Activated CD4-positive, CD25-positive, alpha-beta regulatory T cell treated with anti-CD3 and anti-CD28 coated beads, Interleukin-2, amount 50 U/mL, for 72 hours (primary cell): ENCODE measurements at places on chromosomes 7 and 10.

DNA sequence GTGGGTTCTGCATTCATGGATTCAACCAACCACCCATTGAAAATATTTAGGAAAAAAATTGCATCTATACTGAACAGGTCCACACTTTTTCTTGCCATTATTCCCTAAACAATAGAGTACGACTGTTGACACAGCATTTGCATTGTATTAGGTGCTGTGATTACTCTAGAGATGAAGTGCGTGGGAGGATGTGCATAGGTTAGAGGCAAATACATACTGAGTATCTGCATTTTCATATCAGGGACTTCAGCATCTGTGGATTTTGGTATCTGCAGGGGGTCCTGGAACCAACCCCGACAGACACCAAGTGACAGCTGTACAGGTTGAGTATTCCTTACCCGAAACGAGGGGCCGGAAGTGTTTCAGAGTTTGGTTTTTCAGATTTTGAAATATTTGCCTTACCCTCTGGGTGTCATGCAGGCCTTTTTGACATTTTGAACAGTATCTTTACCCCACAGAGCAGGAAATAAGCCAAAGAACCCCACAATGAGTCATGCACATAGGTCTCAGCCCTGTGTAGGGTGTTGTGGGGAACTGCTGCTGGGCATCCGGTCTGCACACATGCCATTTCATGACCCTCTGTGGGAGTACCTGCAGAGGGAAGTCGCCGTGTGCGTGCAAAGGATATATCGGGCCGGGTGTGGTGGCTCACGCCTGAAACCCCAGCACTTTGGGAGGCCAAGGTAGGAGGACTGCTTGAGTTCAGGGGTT, 14.5 kb downstream of the NUDT5 start:
- peak; percentile 72 for DNase-seq

DNA sequence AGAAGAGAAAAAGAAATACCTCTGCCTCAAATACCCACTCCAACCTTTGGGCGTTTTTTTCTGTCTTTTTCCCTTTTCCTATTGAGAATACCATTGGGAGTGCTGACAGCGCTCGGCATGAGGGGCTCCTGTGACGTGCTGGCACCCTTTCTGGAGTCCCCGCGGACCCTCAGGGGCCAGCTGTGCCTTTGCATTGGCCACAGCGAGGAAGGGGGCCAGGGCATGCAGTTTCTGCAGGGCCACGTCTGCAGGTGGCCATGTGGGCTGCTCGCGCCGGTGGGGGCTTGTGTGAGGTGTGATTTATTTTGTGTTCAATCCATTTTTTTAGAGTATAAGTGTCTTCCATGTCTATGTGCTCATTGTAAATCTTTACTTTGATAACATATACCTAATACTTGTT, 57.4 kb downstream of the INPP5A start:
- DNase-seq, result no peak

- DNase-seq, result no peak
These were observed 274.4 kb downstream of the NEBL start for GRCh38 chr10:20622531-20623211.

- no peak for DNase-seq
These were observed 110.4 kb downstream of the AHR start for GRCh38 chr7:17408904-17409290.

DNA sequence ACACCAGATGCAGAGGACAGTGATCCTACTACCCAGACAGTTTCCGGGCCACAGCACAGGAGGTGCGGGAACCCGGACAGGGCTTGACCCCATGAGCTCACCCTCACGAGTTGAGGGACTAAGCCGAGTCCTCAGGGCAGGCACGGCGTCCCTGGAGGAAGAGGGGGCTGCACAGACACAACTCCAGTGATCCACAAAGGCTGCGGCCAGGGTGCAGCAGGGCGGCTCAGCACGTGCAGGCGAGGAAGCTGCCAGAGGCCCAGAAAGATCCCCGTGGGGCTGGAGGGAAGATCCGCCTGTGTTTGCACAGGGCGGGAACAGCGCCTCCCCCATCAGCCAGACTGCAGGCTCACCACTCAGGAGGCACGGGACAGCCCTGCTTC, 45.9 kb upstream of the TMEM72 start:
- DNase-seq, result no peak

GRCh38 chr10:100508691-100509150, 10.9 kb downstream of the SEC31B start:
- no peak for DNase-seq

DNA sequence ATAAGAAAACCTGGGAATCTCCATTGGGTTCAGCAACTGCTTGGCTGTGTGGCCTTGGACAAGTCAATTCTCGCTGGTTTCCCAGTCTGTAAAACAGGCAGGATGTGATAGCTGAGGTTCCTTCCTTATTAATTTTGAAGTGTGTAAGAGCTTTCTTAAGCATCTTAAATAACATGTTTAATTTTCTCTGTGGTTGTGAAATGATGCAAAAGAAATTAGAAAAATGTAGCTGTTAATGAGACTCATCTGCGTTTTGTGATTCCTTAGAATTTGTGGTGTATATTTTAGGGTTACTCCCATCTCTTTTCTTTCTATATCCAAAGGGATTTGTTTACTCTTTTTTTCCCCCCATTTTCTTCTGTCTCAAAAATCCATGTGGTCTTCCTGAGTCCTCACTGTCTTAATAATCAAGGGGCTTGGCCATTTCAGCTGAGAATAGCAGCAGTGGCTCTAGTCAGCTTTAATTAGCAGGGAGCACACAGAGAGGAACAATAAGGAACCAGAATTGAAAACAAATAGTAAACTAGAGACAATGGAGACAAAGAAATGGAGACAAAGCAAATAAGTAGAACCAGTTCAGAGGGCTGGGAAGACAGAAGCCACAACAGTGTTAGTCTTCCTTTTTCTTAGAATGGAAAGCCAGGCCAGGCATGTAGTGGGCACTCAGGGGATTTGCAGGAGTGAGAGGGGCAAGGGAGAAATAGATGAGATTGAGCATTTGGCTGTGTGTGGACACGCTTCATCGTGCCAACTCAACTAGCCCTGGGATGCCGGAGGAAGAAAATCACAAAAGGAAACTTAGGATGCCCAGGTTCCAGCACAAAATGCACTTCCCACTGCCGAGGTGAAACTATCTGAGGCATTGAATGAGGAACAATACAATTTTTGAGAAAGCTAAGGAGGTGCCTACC, 93.9 kb downstream of the CHN2 start:
- no peak for DNase-seq

DNA sequence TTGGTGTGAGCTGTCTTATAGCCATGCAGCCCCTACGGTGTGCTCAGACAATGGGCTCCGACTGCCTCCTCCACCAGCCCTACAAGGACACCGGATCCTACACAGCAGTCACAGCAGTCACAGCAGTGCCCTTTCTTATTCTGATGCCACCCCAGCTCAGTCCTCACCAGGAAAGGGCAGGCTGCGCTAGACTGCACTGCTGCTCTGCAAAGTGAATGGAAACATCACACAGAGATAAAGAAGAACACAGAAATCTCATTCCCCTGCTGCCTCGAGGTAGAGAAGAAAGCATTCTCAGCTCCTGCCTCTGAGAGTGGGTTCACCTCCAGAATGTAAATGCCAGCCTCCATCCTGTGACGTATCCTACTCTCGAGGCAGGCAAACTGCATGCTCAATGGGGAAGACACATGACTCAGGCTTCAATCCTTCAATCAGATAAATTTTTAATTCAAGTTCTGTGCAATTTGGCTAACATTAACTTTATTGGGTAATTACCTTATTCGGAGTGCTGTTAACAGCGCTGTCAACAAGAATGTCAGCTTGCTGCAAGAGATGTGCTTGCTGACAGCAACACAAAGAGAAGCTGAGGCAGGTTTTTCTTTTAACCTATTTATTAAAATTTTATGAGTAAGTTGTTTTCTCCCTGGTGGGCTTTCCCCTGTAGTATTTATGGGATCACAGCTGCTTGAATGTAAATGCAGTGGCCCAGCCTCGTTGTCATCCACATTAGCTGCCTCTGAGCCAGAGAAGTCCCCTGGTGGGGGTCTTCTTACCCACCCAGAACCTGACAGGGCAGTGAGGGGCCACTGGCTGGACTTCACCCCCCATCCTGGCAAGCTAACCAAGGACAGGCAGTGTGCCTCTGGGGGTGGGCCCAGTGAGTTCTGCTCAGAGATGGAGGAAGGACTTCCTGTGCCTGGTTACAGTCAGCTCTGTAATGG, 241.3 kb upstream of the KMT2E start:
- no peak for DNase-seq

- no peak for DNase-seq
These were observed 20.8 kb upstream of the CDK1 start for GRCh38 chr10:60757420-60757895.

GRCh38 chr10:21087476-21087875, 190.4 kb upstream of the NEBL start:
- no peak for DNase-seq

DNA sequence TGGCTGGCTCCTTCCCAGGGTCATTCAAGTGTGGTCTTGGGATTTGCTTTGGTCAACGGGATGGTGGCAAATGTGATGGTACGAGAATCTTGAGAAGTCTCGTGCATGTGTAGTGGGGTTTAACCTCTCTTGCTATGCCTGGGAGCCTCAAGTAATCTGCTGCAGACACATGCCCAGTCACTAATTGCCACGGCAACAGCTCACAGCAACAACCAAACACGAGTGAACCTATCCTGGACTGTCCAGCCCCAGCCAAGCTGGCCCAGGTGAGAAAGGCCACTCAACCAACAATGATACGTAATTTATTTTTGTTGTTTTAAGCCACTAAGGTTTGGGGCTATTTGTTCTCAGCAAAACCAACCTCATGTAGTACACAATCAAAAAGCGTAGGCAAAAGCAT, 38.1 kb upstream of the DDC start:
- DNase-seq, result no peak

DNA sequence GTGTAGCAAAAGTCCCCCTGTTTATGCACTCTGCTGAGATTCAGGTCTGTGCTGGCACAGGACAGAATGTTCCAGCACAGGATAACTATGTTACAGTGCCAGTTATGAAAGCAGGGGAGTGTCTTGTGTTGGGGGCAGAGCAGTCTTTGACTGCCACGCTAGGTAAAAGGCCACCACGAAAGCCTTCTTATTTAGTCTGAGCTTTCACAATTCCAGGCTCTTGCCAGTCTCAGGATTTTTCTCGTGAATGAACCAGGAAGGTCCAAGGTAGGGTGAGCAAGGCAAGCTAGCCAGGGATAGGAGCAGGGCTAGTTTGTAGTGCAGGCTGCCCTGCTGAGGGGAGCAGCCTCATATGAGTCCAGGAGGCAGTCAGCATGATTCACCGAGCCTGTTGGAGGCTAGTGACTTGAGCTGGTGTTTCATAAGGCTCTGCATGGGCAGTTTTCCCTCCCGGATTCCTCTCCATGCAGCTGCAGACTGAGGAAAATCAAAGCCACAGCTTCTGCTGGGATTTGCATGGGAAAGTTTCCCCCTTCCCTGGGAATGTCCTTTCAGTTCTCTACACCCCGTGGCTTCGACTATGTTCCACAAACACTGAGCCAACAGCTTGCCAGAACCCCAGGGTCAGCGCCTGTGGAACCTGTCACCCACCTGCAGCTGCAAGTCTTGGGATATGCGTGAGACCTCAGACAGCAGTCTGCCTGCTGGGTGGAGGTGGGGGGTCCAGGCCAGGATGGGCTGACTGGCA, 112.3 kb downstream of the JCAD start:
- no peak for DNase-seq

DNA sequence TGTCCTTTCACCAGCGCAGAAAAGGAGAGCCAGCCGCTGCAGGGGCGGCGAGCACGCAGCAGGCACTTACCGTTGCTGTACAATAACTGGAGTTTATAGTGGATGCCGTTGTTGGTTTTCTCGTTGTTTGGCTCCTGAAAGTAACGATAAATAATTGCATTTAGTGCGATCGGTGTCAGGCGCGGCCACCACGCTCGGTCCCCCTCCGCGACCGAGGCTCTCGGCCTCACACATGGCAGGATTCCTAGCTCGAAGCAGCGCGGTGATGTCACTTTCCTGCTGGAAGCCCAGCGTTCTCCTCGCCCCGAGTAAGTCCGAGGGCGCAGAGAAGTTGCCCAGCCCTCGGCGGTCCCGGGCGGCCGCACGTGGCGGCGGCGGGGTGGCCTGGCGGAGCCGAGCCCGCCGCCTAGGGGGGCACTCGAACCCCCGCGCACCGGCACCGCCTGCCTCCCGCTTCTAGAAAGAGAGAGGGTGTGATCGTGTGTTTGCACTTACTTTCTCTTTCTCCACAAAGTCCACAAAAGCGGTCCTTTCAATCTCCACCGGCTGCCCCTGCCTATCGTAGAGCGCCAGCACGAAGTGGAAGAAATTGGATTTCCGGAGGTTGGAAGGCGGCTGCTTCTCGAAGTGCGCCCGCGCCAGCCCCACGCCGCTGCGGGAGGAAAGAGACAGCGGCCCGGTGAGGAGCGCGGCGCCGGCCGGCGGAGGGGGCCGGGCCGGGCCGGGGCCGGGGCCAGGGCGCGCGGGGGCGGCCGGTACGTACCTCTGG, 1.0 kb downstream of the EBF3 start:
- DNase-seq, result no peak

- DNase-seq, result peak; percentile 47
These were observed 151.8 kb upstream of the YAE1 start for GRCh38 chr7:39414224-39415035.

DNA sequence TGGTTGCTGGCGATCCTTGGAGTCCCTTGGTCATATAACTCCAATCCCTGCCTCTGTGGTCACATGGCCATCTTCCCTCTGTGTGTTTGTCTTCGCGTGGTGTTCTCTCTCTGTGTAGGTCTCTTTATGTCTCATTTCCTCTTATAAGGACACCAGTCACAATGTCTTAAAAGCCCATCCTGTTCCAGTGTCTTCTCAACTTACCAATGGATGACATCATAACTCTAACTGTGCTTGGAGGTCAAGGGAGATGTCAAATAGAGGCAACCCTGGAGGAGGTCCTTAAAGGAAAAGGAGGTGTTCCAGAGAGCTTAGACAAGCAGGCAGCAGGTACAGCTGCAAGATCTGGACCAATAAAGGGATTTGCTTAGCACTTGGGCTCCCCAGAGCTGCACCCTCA, 143.0 kb downstream of the BUB3 start:
- no peak for DNase-seq

- DNase-seq, result no peak
These were observed 91.9 kb downstream of the WNT2 start for GRCh38 chr7:117231047-117231359.

DNA sequence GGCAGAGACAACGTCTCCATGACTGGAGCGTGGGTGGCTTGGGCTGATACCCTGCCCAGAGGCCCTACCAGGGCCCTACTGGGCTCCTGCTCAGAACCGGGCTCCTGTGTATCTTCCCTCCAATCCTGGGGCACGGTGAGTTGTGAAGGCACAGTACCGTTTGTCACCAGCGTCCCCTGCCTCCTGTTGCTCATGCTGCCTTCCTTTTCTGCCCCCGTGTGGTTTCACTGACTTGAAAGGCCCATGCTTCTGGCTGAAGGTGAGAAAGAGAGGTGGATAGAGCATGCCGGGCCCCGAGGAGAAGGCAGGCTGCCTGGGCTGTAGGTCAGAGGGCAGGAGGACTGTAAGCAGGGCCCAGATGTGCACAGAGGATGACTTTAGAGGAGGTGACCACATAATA, 9.1 kb upstream of the DMBT1 start:
- no peak for DNase-seq

GRCh38 chr10:66748217-66748616, 177.6 kb upstream of the LRRTM3 start:
- DNase-seq, result no peak
